Omental fat pad (tissue), 4 donors: ENCODE measurements at places on chromosomes 1 and 21.

DNA sequence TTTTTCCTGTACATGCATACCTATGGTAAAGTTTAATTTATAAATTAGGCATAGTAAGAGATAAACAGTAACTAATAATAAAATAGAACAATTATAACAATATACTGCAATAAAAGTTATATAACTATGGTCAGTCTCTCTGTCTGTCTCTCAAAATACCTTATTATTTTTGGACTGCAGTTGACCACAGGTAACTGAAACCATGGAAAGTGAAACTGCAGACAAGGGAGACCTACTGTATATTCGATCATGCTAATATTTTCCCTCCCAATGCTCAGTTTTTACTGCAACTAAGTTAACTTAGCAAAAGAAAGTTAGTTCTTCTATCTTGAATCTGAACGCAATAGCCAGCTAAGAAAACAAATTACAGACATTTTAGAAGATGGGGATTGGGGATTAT lies 12.3 kb upstream of the DHX9 start:
- DNase-seq, result no peak

DNA sequence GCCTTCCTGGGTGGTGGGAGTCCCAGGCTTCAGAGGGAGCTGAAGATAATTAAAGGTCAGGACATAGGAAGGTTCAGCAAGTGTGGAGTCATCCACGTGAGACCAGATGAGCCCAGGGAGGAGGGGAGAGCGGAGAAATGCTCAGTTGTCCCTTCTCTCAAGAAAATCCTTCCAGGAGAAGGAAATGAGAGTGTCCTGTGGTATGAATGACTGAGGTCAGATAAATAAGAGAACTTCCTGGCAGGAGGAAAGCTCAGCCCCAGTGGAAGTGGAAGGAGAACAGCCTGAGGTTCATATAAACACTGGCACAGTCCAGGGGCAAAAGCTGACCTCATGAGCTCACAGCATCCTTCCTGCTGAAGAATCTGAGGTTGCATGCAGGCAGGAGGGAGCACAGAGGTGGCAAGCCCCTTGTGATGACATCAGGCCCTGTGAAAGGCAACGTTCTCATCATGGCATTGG lies 97.6 kb downstream of the NAV1 start:
- no peak for DNase-seq

DNA sequence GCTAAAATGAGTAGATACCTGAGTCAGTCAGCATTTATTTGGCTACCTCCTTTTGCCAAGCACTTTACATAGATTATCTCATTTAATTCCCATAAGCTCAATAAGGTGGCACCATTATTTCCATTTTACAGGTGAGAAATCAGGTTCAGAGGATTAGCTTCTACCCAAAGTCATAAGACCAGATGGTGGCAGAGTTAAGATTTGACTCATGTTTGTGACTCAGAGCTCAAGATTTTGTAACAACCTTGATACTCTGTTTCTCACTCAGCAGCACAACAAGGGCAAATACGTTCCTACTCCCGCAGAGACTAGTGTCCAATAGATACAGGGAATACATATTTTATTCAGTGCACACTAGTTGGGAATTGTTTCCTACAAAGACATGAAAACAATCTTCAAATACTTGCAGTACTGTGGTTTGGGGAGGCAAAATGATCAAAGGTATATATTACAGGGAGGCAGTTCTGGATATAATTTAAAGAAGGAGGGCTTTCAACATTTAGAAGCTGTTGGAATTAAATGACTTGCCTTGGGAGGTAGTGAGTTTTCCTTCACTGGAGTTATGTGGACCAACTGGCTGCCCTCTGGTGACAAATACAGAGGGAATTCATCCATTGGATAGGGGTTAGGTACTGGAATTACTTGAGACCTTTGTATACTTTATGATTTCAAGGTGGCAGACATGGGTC lies 3.6 kb downstream of the LEPR start:
- no peak for DNase-seq

DNA sequence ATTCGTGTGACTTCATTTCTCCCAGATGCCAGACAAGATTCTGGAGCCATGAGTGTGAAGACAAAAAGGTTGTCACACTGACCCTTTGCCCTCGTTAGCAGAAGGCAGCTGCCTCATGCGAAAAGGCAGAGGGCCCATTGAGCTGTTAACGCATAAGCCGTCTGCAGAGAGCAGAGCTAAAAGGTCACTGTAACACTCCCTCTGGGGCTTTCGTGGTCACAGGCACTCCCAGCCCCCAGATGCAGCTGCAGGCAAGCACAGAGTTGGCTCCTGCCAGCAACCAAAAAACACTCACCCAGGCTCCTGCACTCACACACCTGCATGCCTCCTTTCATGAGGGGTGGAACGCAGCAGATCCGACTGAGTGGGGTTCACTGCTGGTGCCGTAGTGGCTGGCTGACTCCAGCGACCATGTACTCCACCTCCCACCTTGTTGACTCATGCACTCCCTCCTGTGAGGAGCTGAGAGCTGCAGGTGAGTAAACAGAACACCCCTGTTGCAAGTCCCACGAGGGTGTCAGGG lies 287.5 kb downstream of the SMYD3 start:
- no peak for DNase-seq

- DNase-seq, result no peak
Observed at GRCh38 chr21:43667191-43667904, 8.0 kb downstream of the RRP1B start.

DNA sequence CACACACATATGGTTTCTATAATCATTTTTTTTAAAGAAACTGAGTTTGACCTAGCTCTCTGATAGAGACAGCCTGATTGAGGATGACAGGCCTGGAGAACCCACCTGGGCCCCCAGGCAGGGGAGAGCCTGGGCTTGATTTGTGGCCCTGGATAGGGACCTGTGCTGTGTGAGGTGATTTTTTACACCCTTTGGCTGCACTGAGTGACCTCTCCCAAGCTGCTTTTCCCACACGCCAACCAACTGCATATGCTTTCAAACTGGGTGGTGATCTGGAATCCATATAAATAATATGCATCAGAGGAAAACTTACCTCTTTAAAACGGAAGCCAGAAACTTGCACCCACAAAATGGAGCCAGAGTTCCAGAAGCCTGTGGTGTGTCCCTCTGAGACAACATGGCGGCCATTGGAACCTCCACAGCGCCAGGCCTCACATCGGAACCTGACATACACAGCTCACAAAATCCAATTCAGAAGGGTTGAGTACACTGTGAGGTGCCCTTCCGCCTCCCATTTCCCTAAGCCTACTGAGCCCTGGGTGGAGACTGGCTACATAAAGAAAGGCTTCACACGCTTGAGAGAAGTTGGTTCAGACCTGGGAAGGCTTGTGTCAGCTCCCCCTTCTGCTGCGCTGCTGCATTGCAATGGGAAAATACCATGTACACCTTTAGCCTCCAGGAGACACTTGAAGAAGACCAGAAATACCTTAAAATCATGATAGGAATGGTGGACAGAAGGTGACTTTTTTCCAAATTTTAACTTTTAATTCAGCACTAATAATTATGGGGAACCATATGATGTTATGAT lies 160.7 kb downstream of the HHIPL2 start:
- DNase-seq, result no peak
